ENCODE measurements at places on chromosomes 6 and 20. TPM values are rescaled to one million over a fixed set of nuclear protein-coding genes. Genes with fewer than 3 reads are reported as not detected.

GRCh38 chr6:168358842-168359420 is 39.4 kb upstream of the DACT2 start:
- no peak for DNase-seq

- DNase-seq: no peak
Observed at GRCh38 chr6:133539502-133540259, 298.5 kb downstream of the EYA4 start.

- DNase-seq: no peak
Observed at GRCh38 chr6:36958775-36959554, 4.4 kb downstream of the PI16 start.

DNA sequence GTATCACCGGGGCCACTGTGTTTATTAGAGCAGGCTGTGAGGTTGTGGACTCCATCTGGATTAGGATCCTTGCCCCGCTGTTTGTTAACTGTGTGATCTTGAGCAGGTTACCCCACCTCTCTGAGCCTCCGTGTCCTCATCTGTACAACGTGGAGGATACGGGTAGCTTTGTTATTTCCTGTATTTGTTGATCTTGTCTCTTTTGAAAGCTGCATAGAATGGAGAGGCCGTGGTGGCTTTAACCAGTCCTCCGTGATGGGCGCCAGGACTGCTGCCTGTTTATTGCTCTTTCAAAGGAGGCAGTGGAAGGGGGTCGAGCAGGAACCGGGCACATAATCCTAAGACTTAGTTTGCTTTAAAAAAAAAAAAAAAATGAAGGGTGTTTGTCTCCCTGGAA is 22.9 kb downstream of the BCAS4 start:
- no peak for DNase-seq

DNA sequence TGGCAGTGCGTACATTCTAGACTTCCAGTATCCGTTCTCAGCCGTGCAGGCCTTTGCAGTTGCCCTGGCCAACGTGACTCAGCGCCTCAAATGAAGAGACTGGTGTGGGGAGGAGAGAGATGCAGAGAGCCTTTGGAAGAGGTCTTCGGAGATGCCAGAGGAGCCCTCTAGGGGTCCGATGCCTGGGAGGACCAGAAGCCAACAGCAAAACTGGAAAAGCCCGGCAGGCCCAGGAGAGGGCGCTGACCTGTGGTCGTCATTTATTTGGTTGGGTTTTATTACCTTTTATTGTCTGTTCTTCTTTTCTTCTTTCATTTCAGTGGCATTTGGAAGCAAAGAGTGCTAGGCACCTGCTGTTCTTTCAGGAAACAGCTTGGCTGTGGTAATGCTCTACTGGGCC is 53.3 kb upstream of the TMEM181 start:
- DNase-seq: no peak

- DNase-seq: no peak
Observed at GRCh38 chr6:130943738-130944137, 116.5 kb downstream of the SMLR1 start.

DNA sequence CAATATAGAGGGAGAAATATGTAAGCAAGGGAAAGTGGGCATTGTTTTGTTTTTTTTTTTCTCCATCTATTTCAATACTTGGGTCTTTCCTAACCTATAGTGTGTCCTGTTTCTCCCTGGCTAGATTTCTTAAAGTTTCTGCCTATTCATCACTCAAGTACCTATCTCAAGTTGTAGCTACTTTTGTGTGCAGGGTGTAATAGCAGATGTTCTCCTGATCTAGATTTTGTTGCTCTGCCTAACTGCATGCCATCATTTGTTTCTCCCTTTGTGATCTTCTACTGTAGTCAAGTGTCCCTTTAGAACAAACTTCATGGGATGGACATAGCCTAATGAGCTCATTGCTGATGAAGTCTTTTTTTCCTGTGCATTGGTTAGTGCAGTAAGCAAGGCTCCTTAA is 45.8 kb downstream of the TOP1 start:
- DNase-seq: no peak

DNA sequence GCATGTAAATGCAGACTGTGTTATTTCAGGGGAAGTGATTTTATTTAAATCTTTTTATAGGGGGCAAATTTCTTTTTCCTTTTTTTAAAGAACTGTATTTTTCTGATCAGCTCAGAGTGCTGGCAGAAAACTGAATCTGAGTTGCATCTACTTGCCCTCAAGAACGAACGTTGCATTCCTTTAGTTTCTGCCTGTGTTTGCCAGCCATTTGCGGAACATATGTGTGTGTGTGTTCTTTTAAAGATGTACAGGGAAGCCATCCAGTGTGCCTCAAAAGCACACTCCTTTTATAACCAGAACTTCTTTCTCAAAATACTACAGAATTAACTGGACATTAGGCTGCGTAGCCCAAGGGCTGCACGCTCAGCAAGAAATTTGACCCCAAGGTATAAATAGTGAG is 25.8 kb upstream of the INSM1 start:
- no peak for DNase-seq

GRCh38 chr6:45812922-45813321 is 202.7 kb downstream of the CLIC5 start:
- DNase-seq: no peak

DNA sequence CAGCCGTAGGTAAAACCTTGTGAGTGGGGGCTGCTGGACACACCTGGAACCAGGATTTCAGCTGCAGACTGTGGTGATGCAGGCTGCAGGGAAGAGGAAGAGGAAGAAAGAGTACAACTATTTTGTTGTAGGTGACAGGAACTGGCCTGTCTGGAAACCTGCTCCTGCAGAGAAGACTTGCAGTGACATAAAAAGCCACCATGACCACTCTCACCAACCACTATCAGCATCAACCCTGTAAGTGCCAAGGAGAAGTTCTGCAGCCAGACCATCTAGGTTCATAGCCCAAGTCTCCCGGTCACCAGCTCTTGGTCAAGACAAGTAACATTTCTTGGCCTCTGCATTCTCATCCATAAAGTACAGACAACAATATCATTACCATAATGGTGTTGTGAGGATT is 91.2 kb downstream of the PREX1 start:
- DNase-seq: no peak

GRCh38 chr6:31473780-31474761 is 23.9 kb upstream of the MICB start:
- DNase-seq: no peak

GRCh38 chr20:32024683-32025295 is 14.6 kb downstream of the CCM2L start:
- no peak for DNase-seq

- no peak for DNase-seq
Observed at GRCh38 chr6:121868206-121868605, 432.8 kb downstream of the GJA1 start.

DNA sequence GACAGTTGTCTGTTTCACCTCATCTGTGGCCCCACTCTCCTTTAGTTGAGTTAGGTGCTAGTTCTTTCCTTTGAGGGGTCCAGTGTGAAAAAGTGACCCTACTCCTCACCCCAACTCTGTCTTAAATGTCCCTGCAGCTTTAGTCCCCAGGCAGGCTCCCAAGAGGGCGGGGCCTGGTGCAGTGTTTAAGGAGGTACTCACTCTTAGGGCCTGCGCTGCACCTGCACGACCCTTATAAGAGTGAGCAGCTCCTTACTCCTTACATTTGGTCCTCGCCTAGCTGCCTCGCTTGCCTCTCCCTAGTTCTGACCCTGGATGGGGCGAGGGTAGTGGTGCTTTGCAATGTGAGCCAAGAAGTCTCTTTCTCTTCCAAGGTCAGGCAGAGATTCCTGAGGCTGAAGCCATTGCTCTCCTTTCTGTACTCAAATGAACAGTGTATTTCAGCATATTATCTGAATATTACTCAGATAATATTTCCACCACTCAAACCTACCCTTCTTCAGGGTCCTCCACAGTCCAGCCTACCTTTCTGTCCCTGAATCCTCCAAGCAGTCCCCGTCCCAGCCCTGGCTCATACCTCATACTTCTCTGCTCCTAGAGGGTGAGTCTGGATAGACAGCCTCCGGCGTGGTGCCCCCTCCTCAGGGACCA is 11.9 kb upstream of the VEGFA start:
- no peak for DNase-seq

GRCh38 chr6:118630923-118631322 is 20.5 kb downstream of the CEP85L start:
- DNase-seq: no peak

DNA sequence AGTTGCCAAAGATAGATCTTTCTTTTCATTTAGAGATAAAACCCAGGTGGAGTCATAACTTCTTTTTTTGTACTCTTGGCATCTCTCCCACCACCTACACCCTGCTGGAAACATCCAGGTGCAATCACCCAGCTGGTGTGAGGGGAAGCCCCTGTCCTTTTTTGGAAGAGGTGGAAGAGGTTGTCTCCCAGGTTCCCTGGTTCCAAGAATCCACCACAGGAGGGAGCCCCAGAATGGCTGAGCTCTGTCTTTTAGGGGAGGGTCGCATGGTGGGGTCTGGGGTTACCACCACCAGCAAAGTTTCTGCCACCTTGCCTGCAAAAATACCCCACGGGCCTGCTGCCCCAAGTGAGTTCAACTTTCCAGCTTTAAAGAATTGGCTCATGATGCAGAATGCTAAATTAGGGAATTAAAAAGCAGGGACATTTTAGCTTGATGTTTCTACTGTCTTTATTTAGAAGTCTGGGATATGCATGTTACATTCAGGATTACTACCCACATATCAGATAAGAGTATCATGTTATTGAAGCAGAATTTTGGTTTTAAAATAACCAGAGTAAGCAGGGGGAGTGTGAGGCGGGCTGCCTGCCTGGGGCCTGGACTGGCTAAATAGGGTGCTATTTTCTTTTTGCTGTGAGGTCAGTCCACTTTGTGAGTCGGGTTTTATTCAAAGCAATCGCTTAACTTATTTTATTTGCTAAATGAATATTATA is 11.0 kb downstream of the SMOC2 start:
- no peak for DNase-seq

DNA sequence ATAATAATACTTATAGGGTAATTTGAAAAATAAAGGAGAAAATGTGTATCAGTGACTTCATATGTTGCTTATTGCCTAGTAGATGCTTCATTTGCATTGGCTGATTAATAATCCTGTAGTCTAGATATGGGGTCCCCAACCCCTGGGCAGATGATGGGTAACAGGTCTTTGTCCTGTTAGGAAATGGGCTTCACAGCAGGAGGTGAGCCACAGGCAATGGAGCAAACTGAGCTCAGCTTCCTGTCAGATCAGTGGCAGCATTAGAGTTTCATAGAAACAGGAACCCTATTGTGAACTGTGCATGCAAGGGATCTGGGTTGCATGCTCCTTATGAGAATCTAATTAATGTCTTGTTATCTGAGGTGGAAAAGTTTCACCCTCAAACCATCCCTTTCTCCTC is 1049.5 kb upstream of the EPHA7 start:
- DNase-seq: no peak

- no peak for DNase-seq
Observed at GRCh38 chr20:23152308-23152892, 66.3 kb upstream of the CD93 start.

DNA sequence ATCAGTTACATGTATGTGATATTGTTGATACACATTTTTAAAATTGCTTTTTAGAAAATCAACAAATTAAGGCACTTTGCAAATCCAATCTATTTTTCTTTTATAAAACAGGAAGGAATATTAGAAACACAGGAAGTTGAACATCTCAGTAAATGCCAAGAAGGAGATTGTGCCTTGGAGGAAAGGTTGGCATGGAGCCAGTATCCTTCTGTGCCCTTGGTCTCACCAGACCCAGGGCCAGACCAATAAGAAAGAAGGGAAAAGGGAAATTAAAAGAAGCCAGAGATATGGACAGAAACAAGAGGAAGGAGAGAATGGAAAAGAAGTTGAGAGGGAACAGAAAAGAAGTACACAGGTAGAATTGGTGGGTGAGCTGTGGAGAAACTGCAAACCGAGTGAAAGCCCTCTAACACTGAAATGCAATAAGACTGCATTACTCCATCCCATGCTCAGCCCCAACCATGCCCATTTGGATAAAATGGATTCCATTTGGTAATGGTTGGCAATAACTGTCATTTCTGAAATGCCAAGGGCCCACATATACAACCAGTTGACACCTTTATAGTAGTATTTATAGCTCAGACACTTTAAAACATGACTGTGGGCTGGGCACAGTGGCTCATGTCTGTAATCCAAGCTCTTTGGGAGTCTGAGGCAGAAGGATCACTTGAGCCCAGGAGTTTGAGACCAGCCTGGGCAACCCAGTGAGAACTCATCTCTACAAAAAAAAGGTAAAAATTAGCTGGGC is 133.8 kb downstream of the GMPR start:
- no peak for DNase-seq

DNA sequence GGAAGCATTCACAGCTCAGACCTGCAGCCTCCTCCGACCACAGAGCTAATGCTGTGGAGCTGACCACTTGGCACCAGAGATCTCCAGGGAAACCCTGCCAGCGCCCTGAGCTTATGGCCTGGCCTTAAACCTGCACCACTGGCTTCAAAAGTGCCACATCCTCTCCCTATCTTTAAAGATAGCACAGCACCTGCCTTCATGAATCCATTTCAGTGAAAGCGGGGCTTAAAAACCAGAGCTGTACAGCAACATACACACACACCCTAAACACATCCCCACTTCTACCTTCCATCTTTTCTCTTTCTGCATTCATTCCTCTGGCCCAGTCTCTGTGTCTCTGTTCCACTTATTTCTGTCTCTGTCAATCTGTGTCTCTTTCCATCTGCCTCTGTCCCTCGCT is 59.8 kb upstream of the CCDC167 start:
- no peak for DNase-seq

DNA sequence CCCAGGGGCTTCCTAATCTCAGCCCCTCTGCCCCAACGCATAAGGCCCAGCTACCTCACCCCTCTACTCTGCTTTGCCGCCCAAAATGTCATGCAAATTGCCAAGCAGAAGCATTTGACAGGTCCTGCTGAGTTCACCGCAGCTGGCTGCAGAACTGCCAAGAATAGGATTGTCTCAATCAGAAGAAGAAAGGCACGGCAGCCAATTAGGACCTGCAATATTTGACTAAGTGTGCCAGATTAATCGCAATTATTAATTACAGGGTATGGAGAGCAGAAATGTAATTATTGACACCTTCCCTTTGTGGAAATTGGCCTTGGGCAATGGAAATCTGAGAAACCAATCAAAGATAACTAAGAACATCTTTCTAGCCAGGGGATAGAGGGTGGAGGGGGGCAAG is 318.6 kb downstream of the LRFN2 start:
- no peak for DNase-seq

DNA sequence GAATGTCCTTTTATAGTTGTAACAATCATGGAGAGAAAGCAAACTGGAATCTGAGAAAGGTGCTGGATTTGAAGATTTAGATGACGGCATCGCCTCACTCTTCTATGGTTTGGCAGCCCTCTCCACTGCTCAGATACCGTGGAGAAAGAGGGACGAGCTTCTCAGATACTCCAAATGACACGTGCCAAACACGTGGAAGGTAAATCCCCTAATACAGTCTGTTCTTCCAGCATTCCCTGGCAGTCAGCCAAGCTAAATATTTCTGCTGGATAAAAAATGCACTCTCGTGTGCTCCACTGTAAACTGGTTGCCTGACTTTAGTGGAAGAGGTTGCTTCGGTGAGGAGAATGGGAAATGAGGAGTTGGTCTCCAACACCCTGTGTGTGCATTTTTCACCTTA is 16.7 kb upstream of the PRDM1 start:
- no peak for DNase-seq

FAM217A gene
- not detected for polyA plus RNA-seq

ARMH2 gene
- not detected for polyA plus RNA-seq

PLEKHG1 gene
- 3.1 TPM for polyA plus RNA-seq

C20orf141 gene
- polyA plus RNA-seq: not detected

IPCEF1 gene
- polyA plus RNA-seq: 0.03 TPM

NANP gene
- polyA plus RNA-seq: 6.6 TPM

AIF1 gene
- not detected for polyA plus RNA-seq

CRYBG1 gene
- polyA plus RNA-seq: 36.9 TPM

NEDD9 gene
- polyA plus RNA-seq: 3.3 TPM

ZNF334 gene
- 1.1 TPM for polyA plus RNA-seq

HDGFL1 gene
- polyA plus RNA-seq: not detected

RSPO3 gene
- polyA plus RNA-seq: not detected

BEND3 gene
- 1.7 TPM for polyA plus RNA-seq

ZBP1 gene
- not detected for polyA plus RNA-seq

ADGRF4 gene
- polyA plus RNA-seq: 30.2 TPM
